ENCODE measurements at places on chromosomes 16 and 17.

- peak; percentile 92 for DNase-seq
Measured at GRCh38 chr17:59427425-59427921, 96.0 kb downstream of the YPEL2 start.

GRCh38 chr16:78639775-78640174 is 540.3 kb downstream of the WWOX start:
- no peak for DNase-seq

GRCh38 chr17:77204536-77204935 is 63.8 kb downstream of the SEC14L1 start:
- no peak for DNase-seq

- DNase-seq: no peak
Measured at GRCh38 chr16:368388-369158, 1.8 kb downstream of the MRPL28 start.

DNA sequence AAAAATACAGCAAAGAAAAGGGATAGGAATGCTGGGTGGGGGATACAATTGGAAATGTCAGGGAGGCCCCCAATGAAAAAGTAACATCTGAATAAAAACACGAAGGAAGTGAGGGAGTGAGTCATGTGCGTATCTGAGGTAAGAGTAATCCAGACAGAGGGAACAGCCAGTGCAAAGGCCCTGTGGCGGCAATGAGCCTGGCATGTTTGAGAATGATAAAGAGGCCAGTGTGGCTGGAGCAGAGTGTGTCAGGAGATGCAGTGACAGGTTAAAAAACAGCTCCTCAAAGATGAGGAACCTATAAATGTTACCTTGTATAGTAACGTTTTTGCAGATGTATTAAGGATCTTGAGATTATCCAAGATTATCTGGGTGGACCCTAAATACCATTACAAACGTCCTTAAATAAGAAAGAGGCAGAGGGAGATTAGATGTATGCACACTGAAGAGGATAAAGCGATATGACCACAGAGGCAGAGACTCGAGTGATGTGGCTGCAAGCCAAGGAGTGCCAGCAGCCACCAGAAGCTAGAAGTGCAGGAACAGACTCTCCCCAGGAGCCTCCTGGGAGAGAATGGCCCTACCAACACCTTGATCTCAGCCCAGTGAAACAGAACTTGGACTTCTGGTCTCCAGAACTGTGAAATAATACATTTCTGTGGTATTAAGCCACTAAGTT is 17.8 kb upstream of the SLC35B1 start:
- no peak for DNase-seq

DNA sequence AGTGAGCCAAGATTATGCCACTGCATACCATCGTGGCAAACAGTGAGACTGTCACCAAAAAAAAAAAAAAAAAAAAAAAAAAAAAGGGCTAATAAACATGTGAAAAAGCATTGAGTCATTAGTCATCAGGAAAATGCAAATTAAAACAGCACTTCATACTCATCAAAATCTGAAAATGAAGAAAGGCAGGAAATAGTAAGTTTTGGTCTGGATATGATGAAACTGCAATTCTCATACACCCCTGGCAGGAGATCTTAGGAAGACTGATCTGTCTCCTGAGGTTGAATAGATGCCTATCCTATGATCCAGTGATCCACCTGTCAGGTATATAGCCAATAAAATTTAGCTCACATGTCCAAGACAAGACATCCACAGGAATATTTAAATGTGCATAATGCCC is 212.7 kb downstream of the CPPED1 start:
- DNase-seq: no peak

GRCh38 chr16:74901606-74902005 is 83.3 kb downstream of the WDR59 start:
- peak; percentile 12 for DNase-seq

DNA sequence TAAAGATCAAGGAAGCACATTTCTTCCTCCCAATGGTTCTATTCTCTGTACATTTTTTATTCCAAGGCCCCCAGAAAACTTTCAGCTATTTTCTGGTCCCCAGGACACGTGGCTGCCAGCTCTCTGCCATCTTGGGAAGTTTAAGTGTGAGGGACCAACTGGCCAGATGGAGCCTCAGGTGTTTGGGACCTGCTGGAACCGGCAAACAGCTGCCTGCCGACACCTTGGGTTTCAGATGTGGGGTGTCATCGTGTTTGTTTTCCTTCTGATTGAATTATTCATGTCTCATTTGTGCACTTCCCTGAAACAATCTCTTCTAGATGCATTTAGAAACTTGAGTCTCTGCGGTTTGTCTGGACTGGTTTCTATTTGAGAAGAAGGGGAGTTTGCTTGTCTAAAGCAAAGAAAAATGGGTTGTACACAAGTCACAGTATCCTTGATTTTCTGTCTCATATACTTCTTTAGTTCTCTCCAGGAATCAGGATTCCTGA is 386.5 kb downstream of the SLC39A11 start:
- DNase-seq: no peak

- no peak for DNase-seq
Measured at GRCh38 chr16:63497408-63497807, 1461.2 kb upstream of the CDH8 start.

GRCh38 chr16:11333702-11334101 is 11.6 kb upstream of the RMI2 start:
- peak; percentile 58 for DNase-seq

DNA sequence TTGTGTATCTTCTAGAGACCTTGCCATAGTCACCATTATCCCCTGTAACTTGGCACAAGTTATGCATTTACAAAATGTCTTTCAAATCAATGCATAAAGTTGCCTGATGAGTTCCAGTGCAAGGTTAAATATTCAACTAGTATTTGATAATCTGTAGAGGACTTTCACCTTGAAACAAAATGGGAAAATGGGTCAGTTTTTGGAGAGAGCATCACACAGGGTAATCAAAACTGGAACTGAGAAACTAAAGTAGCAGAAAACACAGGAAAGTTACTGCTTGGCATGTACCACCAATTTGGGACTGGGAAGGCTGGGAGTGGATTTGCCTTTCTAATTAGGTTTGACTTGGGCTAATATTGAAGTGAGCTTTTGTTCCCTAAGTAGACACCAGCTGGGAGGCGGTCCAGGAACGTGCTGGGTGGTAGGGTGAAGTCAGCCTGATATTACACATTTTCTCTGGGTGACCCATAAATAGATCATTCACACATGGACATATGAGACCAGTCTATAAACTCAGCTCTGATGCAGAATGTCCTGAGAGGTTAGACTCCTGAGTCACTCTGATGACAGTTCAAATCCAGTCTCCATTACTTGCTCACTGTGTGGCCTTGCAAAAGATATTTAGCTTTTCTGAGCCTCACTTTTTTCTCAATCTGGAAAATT is 152.3 kb downstream of the PCTP start:
- DNase-seq: no peak

DNA sequence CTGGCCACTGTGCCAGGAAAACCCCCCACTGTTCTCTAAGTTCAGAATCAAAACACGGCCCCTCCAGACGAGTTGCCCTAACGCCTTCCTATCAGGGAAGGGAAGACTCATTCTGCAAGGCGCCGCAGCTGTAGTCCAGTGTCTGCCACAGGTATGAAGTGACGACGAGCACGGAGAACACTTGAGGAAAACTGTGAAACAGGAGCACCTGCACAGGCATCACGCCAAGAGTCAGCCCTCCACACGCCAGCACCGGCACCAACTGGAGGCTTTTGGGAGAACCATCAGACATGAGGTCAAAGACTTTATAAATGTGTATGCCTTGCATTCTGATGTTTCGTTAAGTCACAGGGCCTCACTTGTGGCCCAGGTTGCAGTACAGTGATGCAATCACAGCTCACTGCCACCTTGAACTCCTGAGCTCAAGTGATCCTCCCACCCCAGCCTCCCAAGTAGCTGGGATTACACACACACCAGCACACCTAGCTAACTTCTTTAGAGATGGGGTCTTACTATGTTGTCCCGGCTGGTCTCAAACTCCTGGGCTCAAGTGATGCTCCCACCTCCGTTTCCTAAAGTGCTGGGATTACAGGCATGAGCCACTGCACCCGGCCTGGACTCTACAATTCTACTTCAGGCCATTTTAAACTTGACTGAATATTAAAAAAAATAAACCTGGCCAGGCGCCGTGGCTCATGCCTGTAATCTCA is 22.9 kb downstream of the KLHDC4 start:
- no peak for DNase-seq

DNA sequence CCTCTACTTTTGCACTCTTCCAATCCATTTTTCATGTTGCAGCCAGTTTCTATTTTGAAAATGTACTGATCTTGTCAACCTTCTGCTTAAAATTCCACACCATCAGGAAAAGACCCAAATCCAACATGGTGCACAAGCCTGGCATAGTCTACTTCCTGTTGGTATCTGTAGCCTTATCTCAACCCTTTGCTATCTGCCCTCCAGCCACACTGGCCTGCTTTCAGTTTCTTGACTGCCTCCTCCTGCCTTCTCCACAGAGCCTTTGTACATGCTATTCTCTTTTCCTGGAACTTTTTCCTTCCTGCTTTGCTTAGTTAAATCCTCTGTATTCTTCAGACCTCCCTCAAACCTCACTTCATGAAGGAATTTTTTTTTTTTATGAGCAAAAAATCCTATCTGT is 31.5 kb downstream of the NLRP1 start:
- DNase-seq: no peak
